ENCODE measurements at places on chromosomes 11 and 22.

GRCh38 chr22:41846268-41846987, 13.5 kb downstream of the SREBF2 start:
- no peak for DNase-seq

DNA sequence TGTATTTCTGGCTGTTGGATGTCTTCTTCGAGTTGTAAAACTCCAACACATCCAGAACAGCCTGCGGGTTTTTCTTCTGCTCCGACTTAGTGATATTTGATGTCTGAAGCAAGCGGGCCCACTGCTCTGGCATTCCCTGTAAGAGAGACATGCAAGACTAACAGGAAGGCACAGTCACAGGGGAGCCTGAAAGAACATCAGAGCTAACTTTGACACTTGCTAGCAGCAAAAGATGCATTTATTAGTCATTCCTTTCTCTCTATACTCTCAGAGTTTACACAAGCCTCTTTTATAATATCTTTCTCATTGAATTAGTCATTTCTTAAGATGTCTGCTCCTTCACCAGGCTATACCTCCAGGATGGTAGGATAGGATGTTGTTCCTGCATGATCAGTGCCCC, 77.8 kb upstream of the GDPD4 start:
- DNase-seq, result no peak

DNA sequence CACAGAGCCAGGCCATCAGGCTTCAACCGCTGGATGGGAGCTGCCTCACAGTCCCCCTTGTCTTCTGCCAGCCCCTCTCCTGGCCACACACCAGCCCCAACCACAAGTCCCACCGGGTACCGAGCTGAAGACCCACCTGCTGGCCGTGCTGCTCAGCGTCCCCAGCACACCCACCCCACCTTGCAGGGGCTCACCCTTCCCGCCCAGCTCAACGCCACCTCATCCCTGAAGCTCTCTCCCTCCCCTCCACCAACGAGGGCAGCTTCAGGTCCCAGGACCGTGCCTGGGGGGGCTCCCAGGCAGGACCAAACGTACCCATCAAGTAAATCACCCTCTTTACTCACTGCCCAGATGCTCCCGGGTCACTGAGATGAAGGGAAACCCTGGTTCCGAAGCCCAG, 141.0 kb downstream of the CRYBB2 start:
- DNase-seq, result no peak

- DNase-seq, result no peak
Observed at GRCh38 chr22:39527481-39527961, 5.0 kb downstream of the RPS19BP1 start.

DNA sequence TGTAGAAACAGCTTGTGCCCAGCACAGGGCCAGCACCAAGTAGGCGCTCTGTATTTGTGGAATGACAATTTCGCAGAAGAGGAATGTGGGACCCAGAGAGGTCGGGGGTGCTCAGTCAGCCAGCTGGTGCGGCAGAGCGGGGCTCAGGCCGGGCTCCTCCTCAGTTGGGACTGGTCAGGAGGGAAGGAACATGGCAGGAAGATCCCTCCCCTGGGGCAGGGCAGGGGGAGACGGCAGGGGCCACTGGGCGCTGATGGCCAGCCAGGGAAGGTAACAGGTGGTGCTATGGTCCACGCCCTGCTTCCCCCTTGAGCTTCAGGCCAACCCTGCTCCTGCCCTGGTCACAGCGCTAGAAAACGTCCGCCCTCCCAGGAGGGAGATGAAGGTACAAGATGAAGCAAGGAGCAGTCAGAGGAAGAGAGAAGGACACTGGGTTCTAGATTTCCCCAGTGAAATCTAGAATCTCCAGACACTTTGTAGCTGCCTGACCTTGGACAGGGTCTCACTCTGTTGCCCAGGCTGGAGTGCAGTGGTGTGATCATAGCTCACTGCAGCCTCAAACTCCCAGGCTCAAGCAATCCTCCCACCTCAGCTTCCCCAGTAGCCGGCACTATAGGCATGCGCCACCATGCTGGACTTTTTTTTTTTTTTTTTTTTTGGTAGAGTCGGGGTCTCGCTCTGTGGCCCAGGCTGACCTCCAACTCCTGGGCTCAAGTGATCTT, 13.5 kb upstream of the SPI1 start:
- no peak for DNase-seq

- no peak for DNase-seq
Observed at GRCh38 chr11:14248580-14248981, 110.4 kb downstream of the RRAS2 start.
